ENCODE measurements at places on chromosomes 2 and 18.

DNA sequence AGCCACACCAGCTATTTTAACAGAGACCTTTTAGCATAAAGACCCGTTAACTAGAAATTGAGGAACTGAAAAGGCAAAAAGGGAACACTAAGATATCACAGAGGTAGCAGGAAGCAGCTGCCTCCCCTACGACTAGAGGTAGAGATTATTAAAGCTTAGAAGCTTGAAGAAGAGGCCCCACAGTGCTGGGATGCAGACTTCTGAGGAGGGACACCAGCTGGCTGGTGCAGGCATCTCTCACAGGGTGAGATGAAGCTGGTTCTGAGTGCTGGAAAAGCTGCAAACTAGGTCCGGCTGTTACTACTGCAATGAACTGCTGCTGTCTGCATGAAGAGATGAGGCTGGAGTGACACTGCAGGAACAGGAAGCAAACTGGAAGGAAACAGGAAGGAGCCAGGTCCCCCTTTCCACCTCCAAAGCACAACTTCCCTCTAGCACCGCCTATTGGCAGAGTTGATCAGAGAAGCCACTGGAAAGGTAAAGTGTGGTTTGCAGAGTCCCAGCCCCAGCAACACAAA lies 61.2 kb upstream of the MRPS9 start:
- peak; percentile 4 for DNase-seq

GRCh38 chr2:239269916-239270315 lies 130.9 kb downstream of the HDAC4 start:
- no peak for DNase-seq

GRCh38 chr2:72722492-72723070 lies 103.3 kb downstream of the EXOC6B start:
- DNase-seq, result peak; percentile 59

- no peak for DNase-seq
Measured at GRCh38 chr2:136059036-136059472, 58.9 kb downstream of the CXCR4 start.

GRCh38 chr2:218255446-218255845 lies 5.4 kb upstream of the GPBAR1 start:
- DNase-seq, result no peak

DNA sequence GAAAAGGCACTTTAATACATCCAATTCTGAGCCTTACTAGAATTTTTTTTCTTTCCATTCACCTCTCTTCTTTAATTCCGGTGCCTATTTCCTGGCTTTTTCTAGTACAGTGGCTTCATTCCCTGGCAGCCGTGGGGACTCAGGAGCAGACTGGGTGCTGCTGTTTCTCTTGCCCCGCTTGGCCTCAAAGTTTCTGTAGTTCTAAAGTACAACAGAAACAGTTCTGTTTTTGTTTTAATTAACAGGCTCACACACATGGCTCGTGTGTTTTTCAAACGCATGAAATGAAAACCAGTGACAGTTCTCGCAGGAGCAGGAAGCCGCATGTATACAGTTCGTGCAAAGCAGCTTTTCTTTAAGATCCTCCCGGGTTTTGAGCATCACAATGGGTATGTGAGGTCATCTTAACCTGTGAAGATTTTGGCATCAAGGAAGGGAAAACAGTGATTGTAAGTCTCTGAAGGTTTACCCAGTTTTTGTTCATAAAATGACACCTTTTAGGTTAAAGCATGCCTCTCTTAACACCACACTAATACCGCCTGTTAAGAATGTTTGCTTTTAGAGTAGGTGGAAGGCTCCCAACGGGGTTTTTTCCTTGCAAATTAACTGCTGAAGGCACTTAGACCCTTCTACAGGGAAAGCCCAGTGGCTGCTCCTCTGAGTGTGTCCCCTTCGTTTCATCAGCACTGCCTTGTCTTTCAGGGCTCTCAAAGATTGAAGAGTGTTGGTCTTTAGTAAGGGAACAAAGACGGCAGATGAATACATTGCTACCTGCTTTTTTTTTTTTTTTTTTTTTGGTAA lies 5.8 kb downstream of the FZD7 start:
- DNase-seq, result no peak

- DNase-seq, result no peak
Measured at GRCh38 chr18:9184998-9185613, 48.5 kb downstream of the ANKRD12 start.

DNA sequence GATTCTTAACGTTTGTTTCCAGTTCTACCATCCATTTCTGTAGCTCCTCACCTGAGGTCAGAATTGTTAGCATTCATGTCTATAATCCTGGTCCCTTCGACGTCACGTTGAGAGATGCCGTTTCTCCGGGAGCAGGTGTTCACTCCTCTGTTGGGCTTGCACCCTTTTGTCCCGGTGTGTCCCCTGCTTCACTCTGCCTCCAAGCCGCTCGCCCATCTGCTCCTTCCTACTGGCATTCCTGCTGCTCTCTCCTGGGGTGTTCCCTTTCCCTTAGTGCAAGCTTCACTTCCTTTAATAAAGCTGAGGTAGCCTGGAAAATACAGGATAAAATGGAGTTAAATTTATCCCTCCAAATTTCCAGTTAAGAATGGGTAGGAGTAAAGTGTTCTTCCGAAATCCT lies 61.9 kb upstream of the CABYR start:
- DNase-seq, result no peak

GRCh38 chr18:76847916-76848315 lies 25.6 kb downstream of the ZNF236 start:
- no peak for DNase-seq

- DNase-seq, result no peak
Measured at GRCh38 chr2:217954051-217954450, 48.7 kb downstream of the TNS1 start.

DNA sequence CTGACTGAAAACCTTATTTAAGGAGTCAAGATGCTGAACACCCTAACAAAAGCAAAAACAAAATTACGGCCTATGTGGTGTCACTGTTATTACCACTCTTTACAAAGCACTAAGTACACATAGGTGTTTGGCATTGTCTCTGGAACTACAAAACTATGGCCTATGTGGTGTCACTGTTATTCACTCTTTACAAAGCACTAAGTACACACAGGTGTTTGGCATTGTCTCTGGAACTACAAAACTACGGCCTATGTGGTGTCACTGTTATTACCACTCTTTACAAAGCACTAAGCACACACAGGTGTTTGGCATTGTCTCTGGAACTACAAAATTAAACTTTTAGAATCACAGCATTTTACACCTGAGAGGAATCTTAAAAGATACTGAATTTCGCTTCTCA lies 47.4 kb downstream of the SLC35F5 start:
- DNase-seq, result no peak

GRCh38 chr2:36445185-36445866 lies 89.7 kb downstream of the CRIM1 start:
- peak; percentile 14 for DNase-seq

GRCh38 chr2:175011505-175011904 lies 6.3 kb upstream of the CHN1 start:
- no peak for DNase-seq

DNA sequence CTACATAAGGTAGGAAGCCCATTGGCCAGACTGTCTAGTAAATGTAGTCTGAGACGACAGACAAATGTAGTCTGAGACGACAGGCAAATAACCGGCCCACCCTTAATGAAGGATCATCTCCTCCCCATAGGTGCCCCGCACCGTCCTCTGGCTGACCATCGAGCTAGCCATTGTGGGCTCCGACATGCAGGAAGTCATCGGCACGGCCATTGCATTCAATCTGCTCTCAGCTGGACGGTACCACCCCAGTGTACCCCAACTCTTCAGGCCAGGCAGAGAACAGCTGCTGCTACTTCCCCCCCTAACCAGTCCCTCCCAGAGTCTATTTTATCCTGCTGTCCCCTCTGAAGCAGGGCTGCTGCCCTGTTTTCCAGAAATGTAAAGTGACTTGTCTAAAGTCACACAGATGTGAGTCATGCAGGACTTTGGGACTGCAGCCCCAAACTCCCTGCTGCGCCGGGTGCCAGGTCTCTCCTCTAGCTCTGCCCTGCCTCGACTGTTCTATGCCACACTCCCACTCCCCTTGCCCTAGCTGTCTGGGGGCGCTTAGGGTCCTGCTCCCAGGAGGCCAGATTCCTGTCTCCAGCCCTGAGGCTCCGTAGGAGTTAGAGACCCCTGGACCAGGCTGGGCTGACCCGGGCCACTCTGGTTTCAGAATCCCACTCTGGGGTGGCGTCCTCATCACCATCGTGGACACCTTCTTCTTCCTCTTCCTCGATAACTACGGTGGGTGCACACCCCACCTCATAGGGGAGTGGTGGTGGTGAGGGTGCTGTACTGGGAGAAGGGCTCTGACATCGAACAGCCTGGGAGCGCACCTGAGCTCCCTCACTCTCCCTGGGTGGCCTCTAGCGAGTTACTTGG lies 4.7 kb downstream of the SLC11A1 start:
- DNase-seq, result no peak

- DNase-seq, result no peak
Measured at GRCh38 chr2:239765076-239765845, 259.9 kb downstream of the NDUFA10 start.

- no peak for DNase-seq
Measured at GRCh38 chr2:10518470-10519393, 70.6 kb upstream of the ODC1 start.

- DNase-seq, result no peak
Measured at GRCh38 chr2:212854116-212854515, 297.3 kb downstream of the IKZF2 start.

- DNase-seq, result no peak
Measured at GRCh38 chr2:37858725-37859267, 66.3 kb upstream of the RMDN2 start.

DNA sequence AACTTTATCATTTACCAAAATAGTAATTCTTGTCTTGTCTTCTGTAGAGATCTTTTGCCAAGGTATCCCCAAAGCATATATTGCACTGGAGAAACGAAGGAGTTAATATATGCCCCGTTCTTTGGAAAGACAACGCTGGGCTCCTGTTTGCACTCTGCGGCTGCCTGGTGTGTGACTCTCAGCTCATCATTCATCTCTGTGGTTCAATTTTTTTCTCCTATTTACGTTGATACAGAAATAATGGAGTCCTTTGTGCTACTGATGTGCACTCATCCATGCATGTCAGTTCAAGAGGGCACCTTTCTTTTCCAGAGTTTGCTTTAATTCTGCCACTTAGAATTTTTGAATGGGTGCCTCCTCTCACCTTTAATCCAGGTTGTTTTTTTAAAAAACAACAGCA lies 655.5 kb downstream of the DCDC2C start:
- DNase-seq, result no peak

GRCh38 chr18:55550471-55550870 lies 37.5 kb downstream of the TCF4 start:
- no peak for DNase-seq

GRCh38 chr18:9743200-9744016 lies 35.3 kb downstream of the RAB31 start:
- DNase-seq, result no peak

- peak; percentile 39 for DNase-seq
Measured at GRCh38 chr2:161232571-161232970, 72.3 kb downstream of the TANK start.

DNA sequence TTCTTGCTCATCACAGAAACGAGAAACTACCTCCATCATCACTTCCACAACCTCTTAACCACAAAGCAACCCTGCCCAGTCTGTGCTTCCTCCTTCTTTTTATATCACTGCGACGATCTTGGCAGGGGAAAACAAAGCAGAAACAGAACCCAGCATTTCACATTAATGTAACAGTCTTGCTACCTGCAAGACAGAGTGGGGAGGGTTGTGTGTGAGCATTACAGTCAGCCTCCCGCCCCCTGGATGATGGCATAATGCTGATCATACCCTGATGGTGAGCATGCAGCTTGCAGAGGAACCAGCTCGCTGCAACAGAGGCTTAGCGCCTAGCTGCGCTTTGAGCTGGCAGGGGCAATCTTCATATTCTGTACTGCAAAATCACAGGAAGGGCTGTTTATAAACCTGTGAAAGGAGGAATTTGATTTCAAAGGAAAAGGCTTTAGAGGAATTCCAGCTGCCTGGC lies 376.1 kb downstream of the IRS1 start:
- peak; percentile 53 for DNase-seq

GRCh38 chr2:85846411-85846810 lies 42.4 kb downstream of the ST3GAL5 start:
- no peak for DNase-seq

- no peak for DNase-seq
Measured at GRCh38 chr18:79526468-79527460, 131.0 kb downstream of the NFATC1 start.

DNA sequence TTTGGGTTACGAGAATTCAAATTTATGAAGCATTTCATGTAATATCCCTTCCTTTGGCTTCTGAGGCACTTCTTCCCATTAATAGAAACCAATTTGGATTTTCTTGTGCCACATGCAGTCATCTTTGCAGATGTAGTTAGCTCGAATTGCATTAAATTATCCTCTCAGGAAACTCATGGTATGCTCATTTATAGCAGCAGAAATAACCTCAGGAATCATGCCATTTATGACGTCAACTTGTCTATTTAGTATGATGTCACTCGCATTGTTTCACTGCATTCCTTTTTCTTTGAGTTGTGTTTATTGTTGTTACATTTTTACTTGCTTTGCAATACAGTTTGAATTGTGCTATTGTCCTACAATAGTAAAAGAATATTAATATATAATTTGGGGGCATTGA lies 163.8 kb downstream of the RBM43 start:
- DNase-seq, result no peak

GRCh38 chr2:174383796-174384195 lies 11.7 kb upstream of the SCRN3 start:
- DNase-seq, result no peak

GRCh38 chr2:148622366-148622765 lies 22.2 kb upstream of the EPC2 start:
- DNase-seq, result peak; percentile 23

GRCh38 chr18:74261053-74261713 lies 30.6 kb downstream of the CYB5A start:
- no peak for DNase-seq

DNA sequence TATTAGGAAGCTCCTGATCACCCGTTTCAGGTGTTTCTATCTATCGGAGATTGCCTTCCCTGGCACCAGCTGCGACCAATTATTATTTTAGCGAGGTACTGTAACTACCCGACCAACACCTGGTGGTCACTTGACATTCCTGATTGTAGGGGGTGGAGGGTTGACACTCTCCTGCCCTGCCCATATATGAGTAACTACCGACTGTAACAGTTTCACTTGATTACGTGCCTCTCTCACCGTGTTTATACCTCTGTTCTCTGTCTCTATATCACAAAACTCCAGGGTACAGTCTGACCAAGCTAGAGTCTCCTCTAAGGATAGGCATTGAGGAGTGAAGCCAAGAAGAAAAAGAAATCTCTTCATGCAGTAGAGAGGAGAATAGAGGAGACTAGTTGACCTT lies 268.0 kb upstream of the LRATD1 start:
- DNase-seq, result no peak
